ENCODE measurements at places on chromosomes 16 and 17.

GRCh38 chr17:11142231-11142630 is 98.8 kb upstream of the SHISA6 start:
- no peak for DNase-seq

DNA sequence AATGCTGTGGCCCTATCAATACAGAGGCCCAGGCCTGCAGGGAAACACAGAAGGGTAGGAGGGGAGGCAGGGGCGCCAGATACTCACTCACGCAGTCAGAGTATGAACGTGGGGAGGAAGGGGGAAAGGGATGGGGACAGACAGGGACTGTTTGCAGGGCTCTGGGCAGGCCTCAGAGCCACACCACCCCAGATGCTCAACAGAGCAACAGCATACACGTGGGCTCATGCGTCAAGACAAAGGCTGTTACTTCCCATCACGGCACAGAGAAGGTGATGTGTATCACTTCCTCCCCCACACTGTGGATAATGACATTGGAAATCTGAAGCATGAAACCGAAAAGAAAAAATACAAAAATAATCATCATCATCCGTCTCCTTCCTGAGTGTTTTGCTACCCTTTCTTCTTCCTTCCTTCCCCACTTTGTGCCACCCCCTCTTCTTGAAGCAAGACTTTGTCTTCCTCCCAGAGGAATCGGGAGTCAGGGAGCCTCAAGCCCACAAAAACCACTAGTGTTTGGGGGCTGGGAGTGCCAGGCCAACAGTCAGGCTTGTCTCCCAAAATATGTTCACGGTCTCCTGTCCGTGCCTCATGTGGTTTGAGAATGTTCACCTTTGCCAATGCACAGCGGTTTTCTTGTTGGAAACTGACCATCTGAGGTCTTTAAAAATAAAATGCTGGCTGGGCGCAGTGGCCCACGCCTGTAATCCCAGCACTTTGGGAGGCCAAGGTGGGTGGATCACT is 20.1 kb downstream of the SLC39A11 start:
- no peak for DNase-seq

DNA sequence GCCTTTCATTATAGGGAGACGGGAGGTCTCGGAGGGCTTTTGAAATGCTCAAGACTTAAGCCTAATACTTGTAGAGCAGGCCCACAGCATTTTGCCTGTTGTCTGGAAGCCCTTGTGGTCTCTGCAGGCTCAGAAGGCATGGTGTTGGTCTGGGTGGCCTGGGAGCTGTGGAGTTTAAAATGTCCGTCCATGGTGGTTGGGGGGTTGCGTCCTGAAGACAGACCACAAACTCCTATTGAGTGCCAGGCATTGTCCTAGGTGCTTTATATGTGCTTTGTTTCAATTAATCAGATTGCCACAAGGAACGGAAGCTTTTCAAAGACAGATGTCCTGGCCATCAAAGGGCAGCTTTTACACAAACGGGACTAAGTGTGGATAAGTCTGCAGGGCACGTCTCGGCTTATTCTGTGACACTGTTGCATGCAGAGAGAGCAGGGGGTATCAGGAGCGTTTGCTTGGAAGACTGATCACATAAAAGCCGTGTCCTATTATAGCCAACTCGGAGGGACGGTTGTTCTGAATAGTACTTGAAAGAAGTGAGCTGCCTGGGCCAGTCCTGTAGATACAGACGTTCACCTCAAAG is 7.8 kb downstream of the NTN1 start:
- no peak for DNase-seq

GRCh38 chr17:42750739-42751344 is 6.0 kb upstream of the EZH1 start:
- DNase-seq, result no peak

DNA sequence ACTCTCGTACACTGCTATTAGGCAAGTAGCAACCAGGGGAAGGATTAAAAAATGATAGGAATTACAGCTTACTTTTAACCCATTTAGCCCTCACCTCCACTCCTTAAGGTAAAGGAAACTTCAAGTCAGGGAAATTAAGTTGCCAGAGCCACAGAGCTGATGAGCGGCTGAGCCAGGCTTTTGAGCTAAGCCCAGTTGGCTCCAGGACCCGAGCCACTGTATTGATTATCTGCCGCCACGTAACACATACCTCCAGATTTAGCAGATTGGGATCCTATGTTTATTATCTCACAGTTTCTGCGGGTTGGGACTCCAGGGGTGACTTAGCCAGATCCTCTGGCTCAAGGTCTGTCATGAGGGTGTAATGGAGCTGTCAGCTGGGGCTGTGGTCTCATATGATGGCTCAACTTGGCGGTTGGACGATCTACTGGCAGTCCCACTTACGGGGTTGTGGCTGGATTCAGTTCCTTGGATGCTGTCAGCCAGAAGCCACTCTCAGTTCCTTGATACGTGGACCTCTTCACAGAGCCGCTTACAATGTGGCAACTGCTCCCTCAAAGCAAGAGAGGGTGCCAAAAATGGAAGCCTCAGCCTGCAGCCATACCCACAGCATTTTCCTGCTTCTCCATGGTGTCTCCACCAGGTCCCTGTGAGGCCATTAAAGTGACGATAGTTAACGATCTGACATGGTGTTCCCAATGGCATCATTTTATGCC is 57.3 kb downstream of the TMEM186 start:
- no peak for DNase-seq

DNA sequence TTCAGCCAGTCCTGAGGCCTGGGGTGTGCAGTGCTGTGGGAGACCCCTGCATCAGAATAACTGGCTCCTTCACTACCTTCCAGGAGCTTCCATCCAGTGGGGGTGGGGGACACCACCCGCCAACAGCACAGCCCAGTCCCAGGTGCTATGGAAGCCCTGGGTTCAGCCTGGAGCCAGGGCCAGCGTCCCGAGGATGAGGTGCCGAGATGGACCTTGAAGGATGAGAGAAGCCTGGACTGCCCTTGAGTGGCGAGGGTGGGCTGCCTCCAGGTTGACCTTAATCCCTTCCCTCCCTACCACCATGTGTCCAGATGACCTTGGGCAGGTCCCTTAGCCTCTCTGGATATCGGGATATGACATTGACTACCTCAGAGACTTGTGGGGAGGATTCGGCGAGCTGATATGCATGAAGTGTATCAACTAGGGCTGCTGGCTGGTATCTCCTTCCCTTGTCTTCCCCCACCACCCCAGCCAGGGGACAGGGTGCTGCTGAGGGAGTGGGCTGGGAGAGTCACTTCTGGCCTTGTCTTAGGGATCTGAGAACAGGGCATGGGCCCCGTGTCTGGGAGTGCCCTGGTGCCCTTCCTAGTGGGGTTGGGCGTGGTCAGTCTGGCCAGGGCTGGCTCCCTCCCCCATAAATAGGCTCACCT is 14.2 kb upstream of the LASP1NB start:
- DNase-seq, result no peak

DNA sequence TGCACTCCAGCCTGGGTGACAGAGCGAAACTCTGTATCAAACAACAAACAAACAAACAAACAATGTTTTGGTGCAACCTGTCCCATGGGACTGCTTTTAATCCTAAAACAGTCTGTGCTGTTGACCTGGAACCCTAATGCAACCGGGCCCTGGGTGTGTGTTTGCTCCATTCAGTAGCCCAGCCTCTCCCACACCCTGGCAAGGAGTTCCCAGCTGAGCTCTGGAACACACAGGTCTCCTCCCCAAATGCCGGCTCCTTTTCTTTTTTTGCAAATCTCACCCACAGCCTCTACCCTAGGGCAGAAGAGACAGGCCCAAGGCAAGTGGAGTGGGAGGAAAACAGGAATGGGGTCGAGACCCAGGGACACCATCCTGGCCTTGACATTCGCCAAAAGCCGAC is 29.8 kb upstream of the RASD1 start:
- no peak for DNase-seq

- DNase-seq, result no peak
These were observed 643 bp upstream of the KCNG4 start for GRCh38 chr16:84240455-84240854.
